Fibroblast of skin of scalp (primary cell): ENCODE measurements at places on chromosomes 2 and 18.

GRCh38 chr2:118633371-118634018 is 214.0 kb downstream of the EN1 start:
- no peak for DNase-seq

DNA sequence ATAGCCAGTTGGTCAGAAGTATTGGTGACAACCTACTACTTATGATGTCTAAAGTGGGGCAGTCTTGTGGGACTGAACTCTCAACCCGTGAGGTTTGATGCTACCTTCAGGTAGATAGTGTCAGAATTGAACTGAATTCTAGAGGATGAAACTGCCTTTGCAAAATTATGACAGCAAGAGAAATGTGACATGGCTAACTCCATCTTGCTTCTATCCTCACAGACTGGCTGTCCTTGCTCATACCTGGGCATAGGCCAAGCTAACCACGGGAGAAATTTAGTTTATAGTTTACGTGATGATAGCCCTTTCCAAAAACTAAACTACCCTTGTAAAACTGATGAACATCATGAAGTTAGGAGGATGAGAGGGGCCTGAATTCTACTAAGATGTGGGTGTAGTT is 24.9 kb upstream of the TGIF1 start:
- DNase-seq: no peak

- no peak for DNase-seq
Observed at GRCh38 chr2:142599504-142599903, 278.0 kb upstream of the KYNU start.

- no peak for DNase-seq
Observed at GRCh38 chr2:102283996-102284395, 27.4 kb upstream of the IL1RL1 start.

DNA sequence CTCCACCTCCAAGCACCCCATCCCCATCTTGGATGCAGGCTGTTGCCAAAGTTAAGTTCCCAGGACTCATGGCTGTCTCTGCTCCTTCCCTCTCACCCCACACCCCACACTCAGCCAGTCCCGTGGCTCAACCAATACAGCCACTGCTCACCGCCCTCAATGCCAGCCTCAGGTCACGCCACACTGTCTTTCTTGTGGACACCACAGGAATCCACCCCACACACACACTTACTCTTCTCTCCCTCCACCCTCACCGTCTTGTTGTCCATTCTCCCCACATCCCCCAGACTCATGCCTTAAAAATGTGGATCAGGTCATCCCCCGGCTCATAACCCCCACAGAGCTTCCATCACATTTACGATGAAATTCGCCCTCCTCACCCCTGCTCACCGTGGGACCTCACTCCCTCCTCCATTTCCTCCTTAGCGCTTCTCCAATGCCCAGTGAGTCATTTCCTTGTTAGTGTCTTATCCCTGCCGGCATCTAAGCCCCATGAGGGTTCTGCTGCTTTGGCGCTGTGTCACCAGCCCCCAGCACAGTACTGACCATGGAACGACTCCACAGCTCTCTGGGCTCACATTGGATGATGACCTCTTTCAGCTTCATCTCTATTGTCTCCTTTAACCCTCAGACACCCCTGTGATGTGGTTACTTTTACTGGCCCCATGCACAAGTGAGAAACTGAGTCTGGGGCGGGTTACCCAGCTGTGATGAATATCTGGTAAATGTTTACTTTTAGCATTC is 13.8 kb downstream of the MLPH start:
- DNase-seq: peak; percentile 100

DNA sequence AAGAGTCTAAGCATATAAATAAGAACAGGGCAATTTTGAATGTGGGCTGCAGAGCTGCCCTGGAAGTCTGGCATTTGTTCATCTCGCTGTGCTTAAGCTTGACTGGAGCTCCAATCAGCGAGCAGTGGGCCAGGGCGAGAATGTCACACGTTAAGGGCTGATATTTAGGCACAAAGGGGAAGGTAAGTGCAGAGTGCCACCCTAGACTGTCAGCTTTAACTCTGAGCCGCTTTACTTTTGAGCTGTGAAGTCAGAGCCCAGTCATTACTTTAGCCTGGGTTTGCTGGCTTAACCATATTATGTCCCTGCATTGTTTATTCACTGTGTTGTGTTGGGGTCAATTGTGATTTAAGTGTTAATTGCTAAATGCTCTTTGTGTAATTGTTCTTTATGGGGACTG is 236.1 kb upstream of the SIX3 start:
- no peak for DNase-seq

- DNase-seq: peak; percentile 13
Observed at GRCh38 chr2:73290049-73290839, 3.1 kb downstream of the EGR4 start.

GRCh38 chr2:48901015-48901343 is 145.5 kb upstream of the LHCGR start:
- DNase-seq: no peak

DNA sequence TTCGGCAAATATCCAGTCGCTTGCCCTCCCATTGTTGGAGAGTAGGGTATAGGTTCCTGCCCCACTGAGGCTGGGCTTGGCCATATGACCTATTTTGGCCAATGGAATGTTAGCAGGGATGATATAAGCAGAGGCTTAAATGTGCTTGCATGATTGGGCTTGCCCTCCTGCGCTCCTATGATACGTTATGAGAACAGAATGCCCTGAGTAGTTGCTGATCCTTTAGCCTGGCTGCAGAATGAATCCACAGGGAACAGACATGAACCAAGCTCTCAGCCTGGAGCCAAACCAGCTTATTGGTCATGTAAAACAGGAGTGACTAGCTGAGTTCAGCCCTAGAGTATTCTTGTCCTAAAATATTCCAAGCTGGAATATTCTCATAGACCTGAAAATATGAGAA is 34.8 kb upstream of the IMP4 start:
- no peak for DNase-seq

DNA sequence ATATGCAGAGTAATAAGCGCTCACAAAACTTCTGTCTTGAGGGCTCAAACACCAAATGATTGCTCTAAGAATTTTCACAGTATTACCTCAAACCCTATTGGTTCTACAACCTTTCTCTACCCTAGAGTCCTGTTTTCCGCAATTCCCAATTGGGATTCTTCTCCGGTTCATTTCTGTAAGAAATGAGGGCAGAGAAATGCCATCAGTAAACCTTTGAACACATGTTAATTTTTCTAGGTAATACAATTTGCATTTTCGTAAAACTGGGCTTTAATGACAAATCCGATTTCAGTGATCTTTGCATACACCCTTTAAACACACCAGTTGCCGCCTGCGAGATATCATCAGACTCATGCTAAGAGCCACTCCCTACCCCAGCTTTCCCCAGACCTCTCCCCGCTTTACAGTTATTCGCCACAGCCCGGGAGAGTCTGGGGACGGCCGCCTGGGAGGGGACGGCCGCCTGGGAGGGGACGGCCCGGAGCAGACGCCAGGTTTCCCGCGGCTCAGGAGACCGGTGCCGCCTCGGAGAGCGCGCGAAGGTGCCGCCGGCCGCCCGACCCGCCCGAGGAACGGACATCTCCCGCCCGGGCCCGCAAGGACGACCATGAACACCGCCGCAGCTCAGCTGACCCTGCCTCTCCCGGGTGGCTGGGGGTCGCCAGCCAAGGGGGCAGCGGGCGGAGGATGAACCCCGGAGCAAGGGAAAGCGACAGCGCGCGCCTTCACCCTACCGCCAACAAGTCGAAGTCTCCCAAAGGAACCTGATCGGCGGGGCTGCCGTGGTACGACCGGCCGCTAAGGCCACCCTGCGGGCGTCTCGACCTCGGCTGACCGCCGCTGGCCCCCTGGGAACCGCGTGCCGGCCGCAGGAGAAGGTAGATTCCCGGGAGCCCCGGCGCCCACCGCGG is 463 bp downstream of the SMC6 start:
- DNase-seq: peak; percentile 24

DNA sequence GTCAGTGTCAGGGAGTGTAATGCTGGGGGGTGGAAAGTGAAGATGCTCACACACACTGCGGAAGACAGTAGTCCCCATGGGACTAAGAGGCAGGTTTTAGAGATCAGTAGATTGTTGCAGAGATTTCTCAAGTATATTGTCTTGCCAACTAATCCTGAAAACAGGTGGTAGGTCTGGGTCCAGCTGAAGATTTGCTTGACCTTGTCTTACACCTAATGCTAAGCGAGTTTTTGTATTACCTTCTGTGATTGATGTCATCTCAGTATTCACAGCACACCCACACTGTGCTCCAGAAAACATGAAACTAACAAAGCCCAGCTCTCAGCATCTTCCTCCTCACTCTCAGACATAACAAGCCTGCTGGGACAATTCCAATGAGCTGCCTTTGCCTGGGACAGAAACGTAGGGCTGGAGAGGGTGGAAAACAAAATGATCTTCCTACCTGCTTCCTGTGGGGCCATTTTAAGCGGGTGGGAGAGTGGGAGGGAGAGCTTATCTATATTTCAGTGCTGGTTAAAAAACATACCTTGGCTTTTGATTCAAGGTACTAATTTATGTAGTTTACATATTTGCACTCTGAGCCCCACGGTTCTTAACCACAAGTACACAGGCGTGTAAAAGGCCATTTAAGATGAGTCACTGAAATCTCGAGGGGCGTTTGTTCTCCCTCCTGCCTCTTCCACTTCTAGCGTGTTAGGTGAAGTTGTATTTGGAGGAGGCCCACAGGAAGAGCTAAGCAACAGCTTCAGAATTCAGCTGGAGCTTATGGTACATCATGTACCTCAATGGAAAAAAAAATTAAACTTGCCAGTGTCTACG is 23.1 kb upstream of the RBMS1 start:
- peak; percentile 34 for DNase-seq

DNA sequence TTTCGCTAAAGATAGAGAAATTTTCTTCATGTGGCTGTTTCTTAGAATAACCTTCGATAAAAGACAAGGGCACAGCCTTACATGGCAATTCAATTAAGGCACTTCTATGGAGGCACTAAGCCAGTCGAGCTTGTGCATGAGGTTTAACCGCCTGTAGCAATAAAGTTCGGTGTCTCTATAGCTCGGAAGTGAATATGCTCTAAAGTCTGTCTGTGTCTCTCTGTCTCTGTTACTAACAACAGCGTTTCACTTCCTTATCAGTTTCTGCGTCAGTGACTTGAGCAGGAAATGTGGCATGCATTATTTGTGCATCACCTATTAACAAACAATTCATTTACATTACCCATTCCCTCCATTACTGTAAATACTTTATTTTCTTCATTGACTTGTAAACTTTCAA is 365.1 kb upstream of the NETO1 start:
- no peak for DNase-seq

- DNase-seq: peak; percentile 15
Observed at GRCh38 chr18:46916551-46917107, 678 bp downstream of the PIAS2 start.

DNA sequence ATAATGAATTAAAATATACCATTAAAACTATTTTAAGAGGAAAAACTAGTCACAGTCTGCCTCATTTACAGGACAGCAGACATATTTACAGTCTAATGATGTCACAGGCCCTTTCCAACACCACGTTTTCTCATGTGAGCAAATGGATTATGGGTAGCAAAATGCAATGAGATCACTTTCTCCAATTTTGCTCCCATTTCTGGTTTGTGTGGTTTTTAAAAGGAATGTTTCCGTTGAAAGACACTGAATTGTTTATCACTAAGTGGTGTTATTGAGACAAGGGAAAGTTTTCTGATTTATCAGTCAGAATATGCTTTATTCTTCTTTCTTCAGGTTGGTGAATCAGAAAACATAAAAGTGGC is 11.4 kb upstream of the NR4A2 start:
- peak; percentile 42 for DNase-seq
